Hematopoietic multipotent progenitor cell treated with erythropoietin and hydrocortisone succinate and interleukin-3 and kit ligand, for 8 days (in vitro differentiated cells): ENCODE measurements at places on chromosomes 1 and 21.

DNA sequence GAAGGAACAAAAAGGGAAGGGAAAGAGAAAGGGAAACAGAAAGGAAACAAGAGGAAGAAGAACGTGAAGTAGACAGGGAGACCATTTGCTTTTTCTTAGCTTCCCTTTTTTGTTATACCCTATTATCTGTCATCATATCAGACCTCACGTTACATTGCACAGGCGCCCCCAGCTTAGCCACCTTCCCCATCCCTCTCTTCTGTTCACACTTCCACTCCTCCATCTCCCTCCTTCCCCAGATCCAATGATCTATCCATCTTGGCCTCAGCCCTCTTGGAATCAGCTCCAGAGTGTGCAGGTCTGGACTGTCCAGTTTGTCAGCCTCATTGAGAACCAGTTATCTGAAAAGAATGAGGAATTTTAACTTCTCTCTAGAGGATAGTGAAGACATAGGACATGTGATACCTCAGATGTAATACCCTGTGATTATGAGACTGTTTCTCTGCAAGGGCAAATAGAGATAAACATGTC lies 101.1 kb upstream of the ERRFI1 start:
- DNase-seq, result no peak

- no peak for DNase-seq
Observed at GRCh38 chr1:17615157-17615556, 75.7 kb downstream of the ARHGEF10L start.

- no peak for DNase-seq
Observed at GRCh38 chr1:63547621-63548294, 24.4 kb downstream of the EFCAB7 start.

GRCh38 chr1:87212431-87213134 lies 116.1 kb upstream of the LMO4 start:
- DNase-seq, result no peak

DNA sequence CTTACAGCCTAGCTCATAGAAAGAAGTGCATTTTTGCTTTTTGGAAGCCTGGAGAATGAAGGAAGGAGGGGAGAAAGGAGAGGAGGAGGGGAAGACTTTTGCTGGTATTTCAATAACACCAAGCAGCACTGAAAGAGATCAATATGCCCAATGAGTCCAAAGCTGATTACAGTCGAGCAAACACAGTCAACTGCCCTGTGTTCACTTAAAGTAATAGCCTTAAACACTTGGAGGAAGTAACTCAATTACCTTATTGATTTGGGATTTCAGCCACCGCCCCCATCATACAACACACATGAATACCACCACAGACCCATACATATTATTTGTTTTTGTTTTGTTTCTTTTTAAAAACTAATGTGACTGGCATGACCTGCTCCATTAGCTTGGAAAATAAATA lies 23.3 kb upstream of the RXRG start:
- no peak for DNase-seq

DNA sequence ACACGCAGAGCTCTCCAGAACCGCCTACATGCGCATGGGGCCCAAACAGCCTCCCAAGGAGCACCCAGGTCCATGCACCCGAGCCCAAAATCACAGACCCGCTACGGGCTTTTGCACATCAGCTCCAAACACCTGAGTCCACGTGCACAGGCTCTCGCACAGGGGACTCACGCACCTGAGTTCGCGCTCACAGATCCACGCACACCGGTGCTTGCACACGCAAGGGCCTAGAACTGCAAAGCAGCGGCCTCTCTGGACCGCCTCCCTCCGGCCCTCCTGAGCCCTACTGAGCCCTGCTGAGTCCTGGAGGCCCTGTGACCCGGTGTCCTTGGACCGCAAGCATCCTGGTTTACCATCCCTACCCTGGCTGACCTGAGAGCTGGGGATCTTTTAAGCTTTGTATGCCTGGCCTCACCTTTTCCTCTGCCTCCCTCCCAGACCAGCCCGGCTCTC lies 8.3 kb downstream of the OLIG2 start:
- no peak for DNase-seq

DNA sequence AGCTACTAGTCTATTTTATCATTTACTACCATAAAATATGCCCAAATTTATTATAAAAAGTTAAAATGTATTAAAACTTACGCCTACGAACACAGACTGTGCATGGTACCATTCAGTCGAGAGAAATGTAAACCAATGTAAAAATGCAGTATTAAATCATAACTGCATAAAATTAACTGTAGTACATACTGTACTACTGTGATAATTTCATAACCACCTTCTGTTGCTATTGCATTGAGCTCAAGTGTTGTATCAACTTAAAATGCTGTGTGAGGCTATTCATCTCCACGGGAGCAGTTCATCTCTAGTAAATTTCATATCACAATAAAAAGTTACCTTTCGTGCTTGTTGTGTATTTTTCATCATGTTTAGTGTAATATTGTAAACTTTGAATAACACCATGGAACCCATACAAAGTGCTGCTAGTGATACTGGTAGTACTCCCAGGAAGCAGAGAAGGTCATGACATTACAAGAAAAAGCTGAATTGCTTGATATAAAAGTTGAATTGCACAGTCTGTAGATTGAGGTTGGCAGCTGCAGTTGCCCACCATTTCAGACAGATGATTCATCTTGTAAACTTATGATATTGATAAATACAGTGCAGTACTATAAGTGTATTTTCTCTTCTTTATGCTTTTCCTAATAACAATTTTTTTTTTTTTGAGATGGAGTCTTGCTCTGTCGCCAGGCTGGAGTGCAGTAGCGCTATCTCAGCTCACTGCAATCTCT lies 19.0 kb upstream of the CENPF start:
- DNase-seq, result no peak

- no peak for DNase-seq
Observed at GRCh38 chr1:42152119-42152518, 1.1 kb upstream of the GUCA2B start.

GRCh38 chr1:50368179-50369007 lies 54.9 kb downstream of the DMRTA2 start:
- peak; percentile 27 for DNase-seq

DNA sequence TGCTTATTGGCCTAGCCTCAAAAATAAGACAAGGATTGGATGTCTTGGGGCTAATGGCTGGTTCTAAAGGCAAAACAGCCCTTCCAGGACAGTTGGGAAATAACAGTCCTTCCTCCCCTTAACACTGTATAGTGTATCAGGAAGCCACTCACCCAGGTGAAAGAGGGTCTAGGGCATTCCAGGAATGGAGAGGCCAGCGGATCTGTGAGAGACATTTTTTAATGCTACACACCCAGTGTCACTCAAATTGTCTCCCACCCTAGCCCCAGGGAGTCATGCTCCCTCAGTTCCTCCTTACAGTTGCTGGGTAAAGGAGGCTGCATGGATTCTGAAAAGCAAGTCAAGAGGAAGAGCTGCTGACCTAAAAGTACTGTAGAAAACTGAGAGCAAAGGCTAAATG lies 24.1 kb upstream of the EXO1 start:
- DNase-seq, result no peak

- no peak for DNase-seq
Observed at GRCh38 chr1:80988926-80989325, 811.8 kb upstream of the ADGRL2 start.

DNA sequence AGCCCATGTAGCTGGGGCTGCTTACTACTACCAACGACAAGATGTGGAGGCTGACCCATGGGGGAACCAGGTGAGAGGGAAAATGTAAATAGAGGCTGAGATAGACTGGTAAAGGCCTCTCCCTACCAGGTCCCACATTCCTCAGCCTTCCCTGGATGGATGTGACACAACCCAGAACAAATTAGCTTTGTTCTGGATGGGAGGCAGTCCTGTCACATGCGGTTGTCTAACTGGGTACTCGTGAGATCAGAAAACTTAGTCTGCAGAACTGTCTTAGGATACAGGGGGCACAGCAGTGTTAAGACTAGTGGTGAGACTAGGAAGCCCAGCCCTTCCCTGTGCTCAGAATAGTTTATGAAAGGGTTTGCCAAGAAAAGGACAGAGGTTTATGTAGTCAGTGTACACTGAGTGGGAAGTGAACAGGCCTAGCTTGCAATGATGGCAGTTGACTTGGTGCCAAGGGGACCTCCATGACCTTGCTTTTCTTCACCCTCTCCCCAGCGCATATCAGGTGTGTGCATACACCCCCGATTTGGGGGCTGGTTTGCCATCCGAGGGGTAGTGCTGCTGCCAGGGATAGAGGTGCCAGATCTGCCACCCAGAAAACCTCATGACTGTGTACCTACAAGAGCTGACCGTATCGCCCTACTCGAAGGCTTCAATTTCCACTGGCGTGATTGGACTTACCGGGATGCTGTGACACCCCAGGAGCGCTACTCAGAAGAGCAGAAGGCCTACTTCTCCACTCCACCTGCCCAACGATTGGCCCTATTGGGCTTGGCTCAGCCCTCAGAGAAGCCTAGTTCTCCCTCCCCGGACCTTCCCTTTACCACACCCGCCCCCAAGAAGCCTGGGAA lies 8.4 kb downstream of the MMACHC start:
- no peak for DNase-seq

DNA sequence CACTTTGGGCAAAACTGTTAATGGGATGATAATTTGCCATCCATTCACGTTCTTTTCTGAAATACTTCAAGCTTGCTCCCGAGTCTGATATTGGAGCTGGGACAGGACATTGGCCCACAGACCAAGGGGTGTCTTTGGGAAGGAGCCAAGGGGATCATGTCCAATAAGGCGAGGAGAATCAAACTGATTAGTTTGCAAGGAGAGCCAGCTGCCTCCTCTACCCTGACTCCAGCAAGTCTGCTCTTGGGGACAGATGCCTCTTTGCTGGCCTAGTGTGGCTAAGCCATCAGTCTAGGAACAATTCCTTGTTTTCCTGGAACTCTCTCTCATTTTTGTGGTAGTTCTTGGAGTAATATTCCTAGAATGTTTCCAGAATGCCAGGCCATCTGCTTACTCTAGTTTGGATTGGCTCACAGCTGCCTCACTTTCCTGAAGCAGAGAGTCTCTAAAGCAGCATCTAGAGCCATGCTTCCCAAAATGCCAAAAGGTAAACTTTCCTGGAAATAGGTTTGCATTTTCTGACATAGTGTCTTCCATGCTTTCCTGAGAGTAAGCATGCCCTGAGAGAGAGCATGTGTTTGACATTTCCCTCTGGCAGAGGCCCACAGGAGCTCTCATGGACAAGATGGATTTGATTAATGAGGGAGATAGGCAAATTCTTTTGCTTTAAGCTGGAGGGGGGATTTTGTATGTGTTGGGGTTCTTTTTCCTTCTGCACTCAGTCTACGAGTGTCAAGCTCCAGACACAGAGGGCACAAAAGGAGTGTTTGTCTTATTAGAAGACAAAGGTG lies 145.6 kb downstream of the GDAP2 start:
- DNase-seq, result no peak

DNA sequence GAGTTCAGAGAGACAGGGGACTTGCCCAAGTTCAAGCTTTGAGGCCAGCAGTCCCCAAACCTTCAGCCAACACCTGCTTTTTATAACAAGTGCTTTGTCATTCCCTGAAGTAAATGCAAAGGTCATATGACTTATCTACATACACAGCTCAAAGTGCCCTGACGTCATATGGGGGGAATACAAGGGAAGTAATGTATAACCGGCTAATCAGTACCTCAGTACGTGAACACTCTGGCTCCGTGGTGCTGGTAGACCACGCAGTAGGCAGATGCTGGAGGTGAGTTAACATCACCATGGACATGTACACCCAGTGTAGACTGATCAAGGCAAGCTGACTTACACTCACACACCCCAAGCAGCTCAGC lies 60.0 kb downstream of the BACE2 start:
- peak; percentile 53 for DNase-seq

GRCh38 chr1:37255136-37255795 lies 219.1 kb upstream of the ZC3H12A start:
- DNase-seq, result peak; percentile 3

DNA sequence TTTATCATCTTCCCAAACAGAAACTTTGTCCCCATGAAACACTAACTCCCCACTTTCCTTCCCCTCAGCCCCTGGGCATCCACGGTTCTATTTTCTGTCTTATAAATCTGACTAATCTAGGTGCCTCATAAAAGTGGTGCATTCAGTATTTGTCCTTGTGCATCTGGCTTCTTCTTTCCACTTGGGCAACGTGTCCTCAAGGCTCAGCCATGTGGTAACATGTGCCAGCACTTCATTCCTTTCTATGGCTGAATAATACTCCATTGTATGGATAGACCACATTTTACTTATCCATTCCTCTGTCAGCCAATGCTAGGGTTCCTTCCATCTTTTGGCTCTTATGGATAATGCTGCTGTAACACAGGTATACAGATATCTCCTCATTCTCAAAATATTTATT lies 305.0 kb upstream of the RUNX1 start:
- no peak for DNase-seq

- DNase-seq, result no peak
Observed at GRCh38 chr1:85330711-85331290, 54.4 kb upstream of the BCL10 start.

GRCh38 chr1:36502616-36503015 lies 19.9 kb upstream of the CSF3R start:
- DNase-seq, result no peak

DNA sequence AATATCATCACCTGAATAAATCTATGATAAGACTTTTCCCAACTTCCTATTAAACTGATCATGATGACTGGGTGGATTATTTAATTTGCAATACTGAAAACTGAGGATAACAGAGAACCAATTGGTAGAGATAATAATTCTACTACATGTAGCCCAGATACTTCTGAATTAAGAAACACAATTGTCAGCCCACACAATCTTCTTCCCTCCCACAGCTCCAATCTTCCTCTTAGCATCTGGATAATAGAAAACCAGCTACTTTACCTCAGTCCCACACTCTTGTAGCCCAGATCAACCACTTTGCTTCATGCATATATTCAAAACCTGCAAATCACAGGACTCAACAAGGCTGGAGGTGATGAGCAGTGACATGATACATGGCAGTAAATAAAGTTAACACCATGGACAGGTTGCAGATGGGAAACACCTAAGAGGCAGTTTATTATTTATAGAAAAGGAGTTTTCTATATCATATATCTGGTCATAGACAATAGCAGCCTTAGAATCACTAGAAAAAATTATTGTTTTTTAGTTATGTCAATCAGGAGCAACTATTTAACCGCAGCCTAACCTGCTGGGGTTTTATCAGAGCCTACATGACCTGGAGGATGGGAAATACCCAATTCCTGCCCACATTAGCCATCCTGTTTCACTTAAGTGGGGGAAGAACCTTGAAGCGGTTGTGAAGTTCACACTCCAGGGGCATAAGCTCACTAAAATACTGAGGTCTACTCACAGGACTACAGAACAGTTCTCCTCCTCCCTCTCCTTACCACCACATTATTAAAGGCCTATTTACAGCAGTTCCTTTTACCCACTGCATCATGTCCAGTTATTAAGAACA lies 16.7 kb downstream of the FRRS1 start:
- DNase-seq, result no peak

- DNase-seq, result peak; percentile 90
Observed at GRCh38 chr1:109667452-109668122, at the start of gene GSTM2. TSS of gene GSTM2 (plus strand) at chr1:109668057. CDS start at chr1:109668116, 59 bp downstream.

DNA sequence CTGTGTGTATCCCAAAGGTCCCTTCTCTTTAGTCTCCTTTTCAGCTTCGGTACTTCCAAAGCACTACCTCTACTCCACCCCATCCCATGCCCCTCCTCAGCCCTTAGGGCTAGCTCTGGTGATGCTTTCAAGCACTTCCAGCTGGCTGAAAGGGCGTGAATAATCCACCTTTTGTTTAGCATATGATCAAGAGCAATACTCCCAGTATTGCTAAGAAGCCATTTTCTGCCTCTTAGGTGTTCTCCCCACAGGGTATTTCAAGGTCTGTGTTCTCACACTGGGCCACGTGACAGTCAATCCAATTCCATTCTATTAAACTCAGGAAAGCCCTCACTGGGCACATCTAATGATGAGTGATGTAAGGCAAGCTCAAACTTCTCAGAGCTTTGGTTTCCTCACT lies 298.5 kb upstream of the PROX1 start:
- no peak for DNase-seq
